DMS 273 treated with DMSO at 0.1 percent for 48 hours (cell line): ENCODE measurements at places on chromosomes 16 and 17.

DNA sequence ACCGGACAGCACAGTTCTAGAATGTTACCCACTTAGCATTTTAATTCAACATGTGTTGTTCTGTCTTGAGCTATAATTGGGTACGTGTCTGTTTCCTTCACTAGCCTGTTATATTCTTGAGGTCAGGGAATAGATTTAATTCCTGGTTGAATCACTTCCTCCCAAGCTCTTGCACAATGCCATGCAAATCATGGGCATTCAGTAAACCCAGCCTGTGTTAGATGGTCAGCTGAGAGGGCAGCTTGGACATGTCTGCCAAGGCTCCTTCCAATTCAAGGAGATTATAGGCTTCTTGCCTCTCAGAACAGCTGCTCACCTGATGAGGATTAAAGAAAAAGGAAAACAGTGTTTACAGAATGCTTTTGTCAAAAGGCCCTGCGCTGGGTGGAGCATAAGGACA is 12.6 kb downstream of the C1QTNF1 start:
- DNase-seq = no peak

DNA sequence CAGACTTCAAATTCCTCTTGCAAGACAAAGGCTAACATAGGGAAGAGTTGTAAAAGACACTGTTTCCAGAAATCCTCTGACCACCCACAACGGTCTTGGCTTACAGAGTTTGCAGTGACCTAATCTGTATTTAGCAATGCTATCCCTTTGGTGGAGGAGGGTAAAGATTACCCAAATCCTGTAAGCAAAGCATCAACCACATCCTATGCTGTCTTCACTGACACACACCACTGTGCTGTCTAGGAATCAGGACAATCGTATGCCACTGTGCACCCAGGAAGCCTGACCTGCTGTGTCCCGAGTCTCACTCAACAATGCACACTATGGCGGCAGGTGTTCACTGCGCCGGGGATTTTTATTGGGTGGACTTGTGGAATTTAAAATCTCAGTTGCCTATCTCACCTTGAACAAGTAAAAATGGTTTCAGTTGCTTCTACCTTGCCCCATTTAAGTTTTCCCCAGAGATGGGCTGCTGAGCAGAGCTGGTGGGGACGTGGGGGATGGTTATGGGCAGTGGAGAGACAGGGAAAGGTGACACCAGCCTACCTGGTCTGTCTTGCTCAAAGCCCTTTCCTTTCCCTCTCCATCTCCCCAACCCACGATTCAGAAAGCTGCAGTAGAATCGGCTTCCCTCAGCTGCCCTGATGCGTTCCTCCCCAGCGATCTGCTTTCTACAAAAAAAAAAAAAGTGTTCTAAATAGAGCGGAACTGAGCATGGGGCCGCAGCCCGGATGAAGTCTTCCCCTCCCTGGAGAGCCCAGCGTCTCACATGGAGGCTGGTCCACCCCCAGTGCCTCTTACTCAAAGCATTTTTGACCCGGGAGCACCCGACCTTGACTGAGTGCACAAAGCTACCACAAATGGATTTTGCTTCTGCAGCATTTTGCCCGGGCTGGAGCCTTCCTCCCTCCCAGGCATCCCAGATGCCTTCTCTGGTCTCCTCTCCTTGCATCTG is 271.5 kb downstream of the SOX9 start:
- DNase-seq = no peak

GRCh38 chr17:36689089-36689667 is 87.8 kb downstream of the MRM1 start:
- no peak for DNase-seq

DNA sequence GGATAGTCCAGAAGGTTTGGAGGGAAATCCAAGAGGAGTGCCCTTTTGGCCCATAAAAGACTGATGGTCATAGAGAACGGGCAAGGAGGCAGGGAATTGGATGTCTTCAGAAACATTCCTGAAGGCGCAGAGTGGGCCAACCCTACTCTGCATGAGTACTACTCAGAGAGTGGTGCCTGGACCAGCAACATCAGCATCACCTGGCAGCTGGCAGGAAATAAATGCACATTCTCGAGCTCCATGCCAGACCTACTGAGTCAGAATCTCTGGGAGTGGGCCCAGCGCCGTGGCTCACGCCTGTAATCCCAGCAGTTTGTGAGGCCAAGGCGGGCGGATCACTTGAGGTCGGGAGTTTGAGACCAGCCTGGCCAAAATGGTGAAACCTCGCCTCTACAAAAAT is 27.1 kb upstream of the SLC39A11 start:
- no peak for DNase-seq

GRCh38 chr17:54945671-54946070 is 22.8 kb downstream of the COX11 start:
- DNase-seq = no peak
